ENCODE measurements at places on chromosomes 16 and 17.

DNA sequence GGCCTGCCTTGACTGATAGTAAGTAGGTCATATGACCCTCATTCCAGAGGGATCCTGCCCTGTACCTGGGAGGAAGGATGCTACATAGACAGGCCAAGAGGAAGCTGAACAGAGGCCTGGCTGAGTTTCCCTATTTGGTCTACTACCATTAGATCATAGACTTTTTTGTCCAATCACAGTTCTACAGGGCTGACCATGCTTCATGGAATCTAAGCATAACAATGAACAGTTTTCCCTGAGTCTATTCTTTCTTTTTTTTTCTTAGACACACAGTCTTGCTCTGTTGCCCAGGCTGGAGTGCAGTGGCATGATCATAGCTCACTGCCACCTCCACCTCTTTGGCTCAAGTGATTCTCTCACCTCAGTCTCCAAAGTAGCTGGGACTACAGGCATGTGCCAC lies 3.9 kb downstream of the GPR179 start:
- no peak for DNase-seq

DNA sequence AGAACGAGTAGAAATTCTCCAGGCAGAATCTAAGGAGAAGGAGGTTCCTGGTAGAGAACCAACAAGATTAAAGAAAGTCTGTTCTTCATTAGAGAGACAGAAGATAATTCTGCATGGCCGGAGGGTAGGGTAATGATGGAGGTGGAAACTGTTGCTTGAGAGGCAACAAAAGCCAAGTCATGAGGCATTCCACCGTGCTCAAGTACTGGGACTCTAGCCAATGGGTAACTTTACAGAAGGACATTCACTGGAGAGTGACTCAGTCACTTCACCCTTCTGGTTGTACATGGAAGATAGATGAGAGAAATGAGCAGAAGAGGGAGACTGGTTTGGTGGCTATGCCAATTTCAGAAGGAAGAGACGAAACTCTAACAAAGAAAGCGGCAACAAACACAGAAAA lies 53.6 kb upstream of the ANKFN1 start:
- DNase-seq: no peak

- DNase-seq: no peak
Measured at GRCh38 chr16:13425836-13426235, 494.1 kb upstream of the ERCC4 start.

GRCh38 chr16:2739625-2740430 lies 12.6 kb upstream of the SRRM2 start:
- DNase-seq: no peak

DNA sequence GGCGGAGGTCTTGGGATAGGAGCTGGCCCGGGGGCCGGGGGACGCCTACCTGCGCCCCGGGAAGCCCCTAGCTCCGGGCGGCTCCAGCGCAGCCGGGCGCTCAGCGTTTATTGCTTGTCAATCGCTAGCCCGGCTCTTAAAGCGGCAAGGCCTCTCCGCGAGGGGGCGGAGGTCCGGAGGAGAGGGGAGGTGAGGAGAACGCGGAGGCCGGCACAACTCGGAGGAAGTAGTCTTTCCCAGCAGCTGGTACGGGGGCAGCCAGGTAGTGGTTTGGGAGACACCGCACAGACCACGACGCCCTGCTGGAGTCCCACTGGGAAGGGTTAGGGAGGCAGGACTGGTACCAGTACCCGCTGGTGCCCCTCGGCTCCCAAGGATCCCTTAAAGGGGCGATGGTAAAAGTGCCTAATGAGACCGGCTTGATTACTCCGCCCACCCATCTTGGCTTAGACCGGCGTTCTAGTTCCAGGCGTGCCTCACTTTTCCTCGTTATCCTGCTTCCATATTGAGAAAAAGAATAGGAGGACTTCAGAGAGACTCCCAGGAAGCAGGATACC lies at the start of gene MPP2:
MPP2 (minus strand) TSS at position 112 of the 557 bp plus-strand sequence. CDS start 3,076 bp downstream, outside the sequence.
- DNase-seq: peak; percentile 73

GRCh38 chr16:74448990-74449389 lies 27.7 kb upstream of the CLEC18B start:
- no peak for DNase-seq

GRCh38 chr17:27233059-27233458 lies 60.9 kb upstream of the WSB1 start:
- DNase-seq: no peak

DNA sequence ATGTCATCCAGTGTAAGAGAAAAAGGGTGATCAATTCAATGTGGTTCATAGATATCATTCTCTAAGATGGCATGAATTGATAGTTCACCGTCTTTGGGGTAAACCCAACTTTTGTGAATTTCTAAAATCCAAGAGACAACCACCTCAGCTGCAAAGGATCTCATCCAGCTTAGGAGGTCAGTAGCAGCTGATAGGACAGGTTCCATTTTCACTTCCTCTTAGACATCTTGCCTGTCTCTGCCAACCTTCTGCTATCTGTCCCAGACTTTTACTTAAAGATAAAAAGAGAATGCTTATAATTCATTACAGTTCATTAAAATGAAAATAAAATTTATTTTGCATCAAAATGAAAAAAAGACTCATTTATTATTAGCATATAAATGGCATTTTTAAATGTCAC lies 468.2 kb downstream of the XYLT1 start:
- DNase-seq: no peak

DNA sequence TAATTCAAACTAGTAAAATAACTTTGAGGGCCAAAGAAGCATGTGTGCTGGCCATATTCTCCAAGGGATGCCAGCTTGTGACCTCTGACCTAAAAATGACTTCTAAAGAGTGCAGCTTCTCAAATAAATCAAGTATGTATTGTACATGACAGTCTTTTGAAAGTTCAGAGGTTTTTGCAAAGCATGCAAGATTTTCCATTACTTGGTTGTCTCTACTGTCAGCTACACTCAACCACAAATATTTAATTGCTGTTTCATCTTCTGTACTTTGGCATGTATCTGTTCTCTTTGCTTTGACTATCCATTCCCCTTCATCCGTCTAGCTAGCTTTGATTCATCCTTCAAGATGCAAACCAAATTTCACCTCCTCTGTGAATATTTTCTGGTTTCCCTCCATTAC lies 121.9 kb upstream of the HS3ST2 start:
- DNase-seq: no peak

GRCh38 chr17:30095507-30096244 lies 20.9 kb upstream of the NSRP1 start:
- peak; percentile 29 for DNase-seq

- no peak for DNase-seq
Measured at GRCh38 chr16:57145046-57146021, 40.5 kb downstream of the PSME3IP1 start.

DNA sequence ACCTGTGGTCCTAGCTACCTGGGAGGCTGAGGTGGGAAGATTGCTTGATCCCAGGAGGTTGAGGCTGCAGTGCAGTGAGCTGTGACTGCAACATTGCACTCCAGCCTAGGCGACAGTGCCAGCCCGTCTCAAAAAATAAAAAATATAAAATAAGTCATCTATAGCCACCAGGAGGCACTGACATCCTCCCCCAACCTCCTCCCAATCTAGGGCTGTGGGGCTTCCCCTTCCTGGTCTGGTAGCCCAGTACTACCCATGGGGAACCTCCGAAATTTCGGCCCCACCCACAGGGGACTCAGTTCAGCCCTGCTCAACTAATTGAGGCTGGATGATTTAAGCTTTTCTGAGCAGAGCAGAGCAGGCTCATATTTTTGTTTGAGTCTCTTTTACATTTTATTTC lies 3.2 kb downstream of the ZSCAN10 start:
- DNase-seq: peak; percentile 88

DNA sequence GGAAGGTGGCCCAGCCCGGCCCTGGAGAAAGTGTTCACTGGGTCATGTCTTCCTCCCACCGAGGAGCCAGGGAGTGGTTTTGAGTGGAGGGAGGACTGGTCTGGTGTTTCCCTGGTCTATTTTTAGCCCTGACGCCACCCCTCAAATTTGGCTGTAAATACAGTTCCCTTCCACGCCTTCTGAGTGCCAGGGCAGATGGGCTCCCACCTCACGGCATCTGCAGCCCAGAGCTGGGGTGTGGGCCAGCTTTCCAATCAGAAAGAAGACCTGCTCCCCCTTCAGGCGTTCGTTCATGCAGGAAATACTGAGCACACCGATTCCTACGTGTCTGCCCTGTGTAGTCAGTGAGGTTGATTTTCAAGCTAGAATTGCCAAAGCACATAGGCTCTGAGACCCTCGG lies 53.7 kb downstream of the SNX20 start:
- no peak for DNase-seq

DNA sequence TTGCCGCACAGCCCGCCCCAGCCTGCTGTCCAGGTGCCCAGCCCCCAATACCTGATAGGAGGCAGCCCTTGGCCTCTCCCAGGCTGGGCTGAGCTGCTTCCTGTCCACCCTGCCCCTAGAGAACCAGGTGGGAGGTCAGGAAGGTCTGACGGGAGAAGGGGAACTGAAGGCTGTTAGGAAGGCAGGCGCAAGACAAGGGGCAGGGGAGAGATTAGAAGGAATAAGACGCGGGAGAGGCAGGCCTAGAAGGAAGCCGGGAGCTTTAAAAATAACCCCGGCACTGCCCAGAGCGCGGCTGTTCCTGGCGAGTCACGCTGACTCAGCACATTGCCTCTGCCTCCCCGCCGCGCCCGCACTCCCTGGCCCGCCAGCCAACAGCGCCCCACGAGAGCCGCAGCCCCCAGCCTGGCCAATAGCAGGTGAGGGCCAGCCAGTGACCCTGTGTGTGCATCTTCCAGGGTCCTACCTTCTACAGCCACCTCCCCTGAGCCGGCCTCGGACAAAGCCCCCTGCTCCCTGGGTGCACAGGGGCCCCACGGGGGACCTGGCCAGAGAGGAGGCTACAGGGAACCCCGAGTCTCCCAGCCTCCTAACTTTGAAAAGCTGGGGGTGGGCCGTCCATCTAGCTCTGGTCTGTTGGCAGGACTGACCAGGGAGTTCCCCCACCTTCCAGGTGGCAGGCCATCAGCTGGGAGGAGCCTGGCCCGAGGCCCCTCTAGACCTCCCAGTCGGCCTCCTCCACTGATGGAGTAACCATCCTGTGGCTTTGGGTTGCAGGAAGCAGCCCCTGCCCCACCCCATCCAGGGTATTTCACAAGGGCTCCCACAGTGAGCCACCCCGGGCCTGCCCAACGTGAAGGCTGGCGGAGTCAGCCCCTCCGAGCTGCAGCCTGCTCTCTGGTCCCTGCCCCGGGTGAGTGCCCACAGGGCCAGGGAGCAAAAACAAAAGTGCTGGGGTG lies 4.0 kb downstream of the MAFG start:
- DNase-seq: no peak

- no peak for DNase-seq
Measured at GRCh38 chr16:67181346-67181745, 2.4 kb downstream of the MATCAP1 start.

- no peak for DNase-seq
Measured at GRCh38 chr17:78896091-78896833, 6.7 kb downstream of the CEP295NL start.

DNA sequence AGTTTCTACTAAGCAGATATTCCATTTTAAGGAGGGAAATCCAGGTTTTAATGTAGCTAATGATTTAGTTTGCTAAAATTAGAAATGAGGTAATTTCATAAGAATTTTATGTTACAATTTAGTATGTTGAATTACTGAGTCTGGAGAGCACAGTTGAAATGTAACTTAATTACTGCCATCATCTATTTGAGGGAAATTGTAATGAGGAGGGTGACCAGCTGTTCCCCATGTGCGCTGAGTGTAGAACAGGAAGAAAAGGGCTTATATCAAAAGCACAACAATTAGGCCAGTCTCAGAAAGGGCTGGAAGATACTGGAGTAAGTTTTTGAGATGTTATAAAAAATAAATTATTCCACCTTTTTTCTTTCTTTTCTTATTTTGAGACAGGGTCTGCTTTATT lies 735.1 kb upstream of the GOT2 start:
- DNase-seq: no peak

GRCh38 chr17:51526507-51526906 lies 266.2 kb downstream of the UTP18 start:
- DNase-seq: no peak

GRCh38 chr16:76835339-76835738 lies 355.7 kb upstream of the MON1B start:
- DNase-seq: no peak

DNA sequence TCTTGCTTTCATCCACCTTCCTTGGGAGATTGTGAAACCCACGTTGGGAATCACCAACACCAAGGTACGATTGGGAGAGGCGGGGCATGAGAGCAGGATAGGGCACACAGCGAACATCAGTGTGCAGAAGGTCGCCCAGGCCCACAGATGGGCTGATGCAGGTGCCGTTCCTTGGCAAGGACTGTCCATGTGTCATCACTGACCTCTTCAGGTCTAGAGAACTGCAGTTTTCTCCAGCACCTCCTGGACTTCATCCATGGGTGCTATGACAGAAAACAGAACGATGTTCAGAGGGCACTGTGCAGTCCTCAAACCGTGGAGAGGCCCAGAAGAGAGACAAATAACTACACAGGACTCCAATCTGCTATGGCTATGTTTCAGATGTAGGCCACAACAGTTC lies 23.9 kb upstream of the TAT start:
- DNase-seq: no peak

- DNase-seq: no peak
Measured at GRCh38 chr16:85491798-85492294, 121.3 kb upstream of the GSE1 start.

DNA sequence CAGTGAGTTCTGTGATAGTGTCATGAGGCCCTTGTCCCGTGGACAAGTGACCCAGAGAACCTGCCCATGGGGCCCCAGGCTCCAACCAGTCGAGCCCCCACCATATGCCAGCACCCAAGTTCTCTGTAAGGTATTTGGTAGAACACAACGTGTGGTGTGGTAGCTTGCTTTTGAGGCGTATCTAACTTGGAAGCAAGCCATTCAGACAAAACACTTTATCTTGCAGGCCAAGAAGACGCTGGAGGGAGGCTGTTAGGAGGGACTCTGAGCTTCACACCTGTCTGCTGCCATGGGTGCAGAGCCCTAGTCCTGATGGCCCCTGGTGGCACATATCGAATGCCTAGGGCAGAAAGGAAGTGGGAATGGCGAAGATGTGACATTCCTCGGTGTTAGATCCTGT lies 1.6 kb downstream of the NDUFAF8 start:
- DNase-seq: no peak

DNA sequence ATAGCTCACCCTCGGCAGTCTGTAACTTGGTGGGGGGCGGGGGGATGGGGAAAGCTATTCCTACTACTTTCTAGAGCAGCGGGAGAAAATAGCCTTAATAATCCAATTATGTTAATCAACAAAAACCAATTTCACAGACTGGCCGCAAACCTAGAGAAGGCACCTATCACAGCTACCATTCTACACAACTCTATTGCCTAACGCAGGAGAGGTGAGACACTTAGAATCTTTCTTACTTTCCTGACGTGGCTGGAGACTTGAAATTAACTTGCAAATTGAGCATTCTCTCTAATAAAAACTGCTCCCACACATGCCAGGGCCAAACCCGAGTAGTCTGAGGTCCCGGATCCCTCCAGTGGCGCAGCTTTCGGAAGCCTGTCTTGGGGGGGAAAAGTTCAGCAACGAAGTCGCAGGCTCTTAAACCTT lies 794 bp downstream of the SMG6 start:
- no peak for DNase-seq

- no peak for DNase-seq
Measured at GRCh38 chr16:78890373-78890895, 710.1 kb downstream of the MAF start.
